ENCODE measurements at places on chromosomes 1 and 21. TPM values are rescaled to one million over a fixed set of nuclear protein-coding genes. Genes with fewer than 3 reads are reported as not detected.

The EXO1 gene
- polyA plus RNA-seq, result 11.0 TPM

The LCA5L gene
- polyA plus RNA-seq, result 0.56 TPM

The BSND gene
- polyA plus RNA-seq, result not detected

The RHOU gene
- 0.01 TPM for polyA plus RNA-seq

The AGO3 gene
- 12.4 TPM for polyA plus RNA-seq

The SASS6 gene
- 1.3 TPM for polyA plus RNA-seq

The USP25 gene
- polyA plus RNA-seq, result 14.4 TPM

The HSD3B1 gene
- polyA plus RNA-seq, result 0.07 TPM

The ZNF281 gene
- polyA plus RNA-seq, result 6.9 TPM

The FGGY gene
- polyA plus RNA-seq, result 8.0 TPM

The MMEL1 gene
- polyA plus RNA-seq, result not detected

The CELA3A gene
- polyA plus RNA-seq, result not detected

The CLEC20A gene
- polyA plus RNA-seq, result not detected

The XPR1 gene
- 21.4 TPM for polyA plus RNA-seq

The MAPKAPK2 gene
- 57.4 TPM for polyA plus RNA-seq

The LCE1C gene
- 25.6 TPM for polyA plus RNA-seq

The SLAMF9 gene
- 0.15 TPM for polyA plus RNA-seq

The OR10Z1 gene
- polyA plus RNA-seq, result not detected

The NRAS gene
- polyA plus RNA-seq, result 29.2 TPM

The SYT6 gene
- polyA plus RNA-seq, result not detected

The ADPRS gene
- polyA plus RNA-seq, result 50.7 TPM

The ZNF695 gene
- polyA plus RNA-seq, result 0.74 TPM

The SPRR3 gene
- 0.09 TPM for polyA plus RNA-seq

The TRAF3IP3 gene
- not detected for polyA plus RNA-seq

The NID1 gene
- 3.7 TPM for polyA plus RNA-seq

The MASP2 gene
- polyA plus RNA-seq, result 0.11 TPM

The PNRC2 gene
- polyA plus RNA-seq, result 70.8 TPM

The CD48 gene
- not detected for polyA plus RNA-seq

The COL11A1 gene
- not detected for polyA plus RNA-seq

The TAS1R3 gene
- polyA plus RNA-seq, result 0.09 TPM

The TFAP2E gene
- 0.10 TPM for polyA plus RNA-seq

The C1orf116 gene
- polyA plus RNA-seq, result 47.0 TPM

The TSPAN2 gene
- polyA plus RNA-seq, result 0.07 TPM

The SEMA6C gene
- 0.44 TPM for polyA plus RNA-seq

The PARP1 gene
- 99.4 TPM for polyA plus RNA-seq

Measured in mammary epithelial cell (primary cell).